Karpas-422 (cell line): ENCODE measurements at places on chromosomes 12 and 14. TPM values are rescaled to one million over a fixed set of nuclear protein-coding genes. Genes with fewer than 3 reads are reported as not detected.

Gene KRT77
- total RNA-seq = not detected in 2 replicates

Gene INSM2
- total RNA-seq = 0.22 and 0.32 TPM in 2 replicates

Gene TPH2
- total RNA-seq = not detected in 2 replicates

Gene CPM
- 0.04 TPM in 1 of 2 replicates, not detected in the other for total RNA-seq

Gene PZP
- not detected in 2 replicates for total RNA-seq

Gene FITM1
- total RNA-seq = 0.89 and 1.6 TPM in 2 replicates

Gene NUP107
- total RNA-seq = 54.8 and 103 TPM in 2 replicates
